ENCODE measurements at places on chromosomes 4 and X.

GRCh38 chrX:12789976-12790375, 1.2 kb upstream of the PRPS2 start:
- no peak for DNase-seq

DNA sequence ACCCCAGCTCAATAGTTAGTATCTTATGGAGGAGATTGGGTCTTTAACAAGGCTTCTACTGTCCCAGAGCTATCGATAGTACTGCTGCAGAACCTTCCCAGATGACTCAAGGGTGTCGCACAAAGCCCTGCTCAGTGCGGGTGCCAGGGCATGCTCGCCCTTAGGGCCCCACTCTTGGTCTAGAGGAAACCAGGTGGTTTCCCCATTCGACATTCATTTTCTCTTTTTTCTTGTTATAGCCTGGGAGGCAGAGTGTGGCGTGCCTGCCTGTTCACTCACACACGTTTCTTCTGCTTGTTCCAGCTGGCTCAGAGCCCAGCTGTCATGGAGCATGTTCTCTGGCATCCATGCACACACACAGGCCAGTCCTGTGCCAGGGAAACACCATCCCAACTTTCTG, 144.5 kb downstream of the SMIM20 start:
- no peak for DNase-seq

- no peak for DNase-seq
Measured at GRCh38 chr4:159272273-159273140, 169.6 kb downstream of the RAPGEF2 start.

DNA sequence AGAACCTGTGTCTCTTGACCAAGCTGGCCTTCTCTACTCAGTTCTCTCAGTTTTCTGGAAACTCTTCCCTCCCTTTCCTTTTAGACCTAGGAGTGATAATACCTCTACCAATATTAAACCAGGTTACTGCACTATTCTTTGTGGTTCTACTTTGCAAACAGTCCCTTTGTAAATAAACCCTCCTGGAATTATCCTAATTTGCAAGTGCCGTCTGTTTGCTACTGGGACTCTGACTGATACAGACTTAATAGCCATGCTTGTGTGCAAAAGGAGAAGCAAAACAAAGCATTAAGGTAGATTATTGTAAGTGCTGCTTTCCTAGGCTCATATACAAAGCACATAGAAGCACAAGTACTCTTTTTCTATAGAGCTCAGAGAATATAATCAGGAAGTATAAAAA, 507.0 kb downstream of the INPP4B start:
- no peak for DNase-seq

DNA sequence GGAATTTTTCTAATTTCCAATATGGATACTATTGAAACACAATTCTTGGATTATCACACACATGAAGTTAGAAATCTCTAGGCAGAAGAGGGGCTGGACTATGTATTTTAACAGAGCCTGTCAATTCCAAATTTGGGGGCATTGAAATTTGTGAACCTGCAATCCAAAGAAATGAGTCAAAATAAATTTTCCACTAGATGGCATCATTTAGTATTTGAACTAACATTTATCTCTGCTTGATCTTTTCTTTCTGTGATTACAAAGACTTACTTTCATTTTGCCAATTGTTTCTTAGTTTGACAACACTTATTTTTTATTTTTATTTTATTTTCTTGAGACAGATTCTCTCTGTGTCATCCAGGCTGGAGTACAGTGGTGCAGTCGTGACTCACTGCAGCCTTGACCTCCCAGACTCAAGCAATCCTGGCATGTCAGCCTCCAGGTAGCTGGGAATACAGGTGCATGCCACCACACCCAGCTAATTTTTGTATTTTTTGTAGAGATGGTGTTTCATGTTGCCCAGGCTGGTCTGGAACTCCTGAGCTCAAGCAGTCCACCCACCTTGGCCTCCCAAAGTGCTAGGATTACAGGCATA, 2.7 kb upstream of the PYURF start:
- no peak for DNase-seq

GRCh38 chr4:139015948-139016471, 429 bp downstream of the NOCT start:
- peak; percentile 32 for DNase-seq

- no peak for DNase-seq
Measured at GRCh38 chr4:83151651-83152050, 37.1 kb upstream of the PLAC8 start.

GRCh38 chr4:91754716-91755115, 549.0 kb upstream of the GRID2 start:
- no peak for DNase-seq

DNA sequence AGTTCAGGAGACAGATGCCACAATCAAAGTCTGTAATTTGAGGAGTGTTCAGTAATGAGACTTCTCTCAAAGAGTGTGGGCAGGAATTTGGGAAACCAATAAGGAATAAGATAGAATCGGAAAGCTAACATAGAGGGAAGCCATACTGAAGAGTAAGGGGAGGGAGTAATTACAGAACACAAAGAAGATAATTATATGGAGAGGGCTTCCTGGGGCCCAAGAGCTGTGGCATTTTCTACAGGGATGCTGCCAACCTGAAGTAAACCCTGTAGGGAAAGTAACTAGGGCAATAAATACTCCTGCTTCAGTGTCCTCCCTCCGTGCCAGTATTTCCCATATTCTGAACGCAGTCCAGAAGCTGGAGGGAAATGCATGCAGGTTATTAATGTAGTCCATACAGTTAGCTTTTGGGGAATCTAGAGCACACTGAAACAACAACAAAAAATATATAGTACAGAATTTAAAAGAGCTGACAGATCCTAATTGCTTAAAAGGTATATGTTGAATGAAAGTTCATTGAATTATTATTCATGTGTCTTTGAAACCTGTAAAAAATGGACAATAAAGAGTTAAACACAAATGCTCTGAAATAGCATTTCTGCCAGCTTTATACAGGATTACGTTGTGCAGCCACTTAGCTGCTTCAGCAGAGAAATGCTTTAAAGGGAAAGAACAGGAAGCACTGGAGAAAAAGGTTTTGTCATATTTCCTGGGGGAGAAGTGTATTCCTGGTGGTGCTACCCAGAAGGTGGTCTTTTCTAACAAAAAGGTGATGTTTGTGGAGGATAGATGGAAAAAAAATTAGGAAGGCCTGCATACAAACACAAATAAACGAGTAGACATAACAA, 48.0 kb downstream of the CXXC4 start:
- no peak for DNase-seq

DNA sequence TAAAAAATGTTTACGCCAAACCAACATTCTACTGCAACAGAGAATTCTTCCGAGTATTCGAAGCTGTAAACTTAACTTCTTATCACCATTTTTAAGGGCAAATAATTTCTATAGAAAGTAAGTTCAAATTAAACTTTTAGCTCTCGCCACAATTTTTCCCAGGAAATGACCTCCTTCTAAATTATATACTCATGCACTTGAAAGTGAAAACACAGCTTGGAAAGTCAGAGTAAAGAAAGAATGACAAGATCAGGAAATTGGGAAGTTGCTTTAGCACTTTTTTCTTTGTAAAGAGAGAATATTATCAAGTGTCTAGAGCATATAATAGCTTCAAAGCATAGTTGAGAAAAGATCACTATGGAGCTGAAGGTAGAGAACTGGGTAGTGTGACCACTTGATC, 1.2 kb downstream of the CYBB start:
- no peak for DNase-seq

- DNase-seq = no peak
Measured at GRCh38 chrX:23784470-23785331, 1.7 kb downstream of the SAT1 start.

DNA sequence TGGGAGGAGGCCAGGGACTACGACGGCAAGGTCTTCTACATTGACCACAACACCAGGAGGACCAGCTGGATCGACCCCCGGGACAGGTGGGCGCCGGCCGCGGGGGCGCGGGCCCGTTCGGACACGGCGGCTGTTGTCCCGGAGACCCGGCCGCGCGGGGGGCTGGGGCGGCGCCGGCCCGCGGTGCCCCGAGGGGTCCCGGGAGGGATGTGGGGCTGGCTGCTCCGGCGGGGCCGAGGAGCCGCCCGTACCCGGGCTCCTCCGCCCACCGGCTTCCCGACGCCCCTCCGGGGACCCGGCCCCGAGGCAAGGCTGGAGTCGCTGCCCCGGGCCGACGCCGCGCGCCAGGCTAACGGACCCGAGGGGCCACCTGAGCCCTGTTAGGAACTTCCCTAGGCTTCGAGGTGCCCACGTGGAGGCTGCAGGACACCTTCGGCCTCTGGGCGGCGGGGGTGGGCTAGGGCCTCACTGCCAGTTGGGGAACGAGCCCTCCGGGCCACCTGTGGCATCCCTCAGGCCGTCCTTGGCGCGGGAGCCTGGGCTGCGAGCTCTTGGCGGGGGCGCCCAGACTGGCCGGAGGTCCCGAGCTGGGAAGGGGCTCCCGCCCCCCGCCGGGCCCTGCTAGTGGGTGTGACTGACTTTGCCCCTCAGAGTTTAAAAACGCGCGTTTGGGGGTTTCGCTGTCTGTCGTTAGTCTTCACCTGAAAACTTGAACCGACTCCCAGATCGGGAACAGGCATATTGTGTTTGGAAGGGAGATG, 660 bp downstream of the WWC2 start:
- no peak for DNase-seq

DNA sequence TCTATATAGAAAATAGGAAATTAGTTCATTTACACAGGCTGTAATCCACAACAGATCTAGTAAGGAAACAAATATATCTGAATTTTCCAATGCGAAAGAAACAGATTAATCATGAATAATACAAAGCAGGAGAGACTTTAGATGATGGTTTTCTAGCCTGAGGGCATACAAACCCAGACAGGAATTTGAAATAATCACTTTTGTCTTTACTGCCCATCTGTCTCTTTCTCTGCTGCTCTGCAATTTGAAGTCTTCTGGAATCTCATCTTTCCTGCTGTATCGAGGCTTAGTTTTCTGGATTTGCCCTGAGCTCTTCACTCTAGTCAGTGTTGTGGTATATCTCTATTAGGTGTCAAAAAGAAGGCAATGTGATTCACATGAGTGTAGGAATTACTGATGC, 711.8 kb upstream of the FAM241A start:
- DNase-seq = no peak

DNA sequence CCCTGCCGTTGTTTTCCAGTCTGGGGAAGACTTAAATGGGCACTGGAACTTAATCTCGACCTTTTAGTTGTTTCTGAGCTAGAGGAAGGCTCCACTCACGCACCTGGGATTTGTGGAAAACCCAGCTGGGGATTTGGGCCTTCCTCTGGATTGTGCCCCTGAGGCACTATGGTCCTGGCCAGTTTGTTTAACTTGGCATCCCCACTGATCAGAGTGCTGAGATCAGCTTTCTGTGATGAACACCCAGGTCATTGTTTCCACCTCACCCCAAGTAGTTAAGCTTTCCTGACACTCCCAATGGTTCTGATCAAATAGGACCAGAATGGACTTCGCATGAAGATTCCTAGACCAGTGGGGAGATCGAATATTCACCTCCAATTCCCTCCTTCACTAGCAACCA, 20.5 kb upstream of the NAP1L5 start:
- no peak for DNase-seq

- DNase-seq = no peak
Measured at GRCh38 chrX:130545796-130546195, 144.0 kb downstream of the RBMX2 start.

Data from activated gamma-delta T cell treated with Interleukin-2 at 50 U/mL for 16 hours (primary cell).